COR-L47 (cell line): ENCODE measurements at places on chromosomes 4 and X.

DNA sequence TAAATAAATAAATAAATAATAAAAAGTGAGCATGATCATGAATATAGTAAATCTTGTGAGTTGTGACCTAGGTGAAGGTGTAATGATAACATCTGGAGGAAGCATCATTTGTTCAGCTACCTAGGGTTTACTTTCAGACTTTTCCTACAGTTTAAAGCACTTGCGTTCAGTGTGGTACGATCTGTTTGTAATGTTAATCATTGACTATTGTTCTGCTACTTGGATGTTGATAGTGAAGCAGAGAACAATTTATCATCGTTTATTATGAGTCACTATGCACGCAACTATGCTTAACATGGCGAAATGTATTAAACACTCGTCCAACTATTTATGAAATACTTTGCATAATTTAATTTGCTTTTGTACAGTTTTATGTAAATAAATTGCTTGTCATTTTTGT lies 426.2 kb downstream of the PCDH7 start:
- DNase-seq: no peak

DNA sequence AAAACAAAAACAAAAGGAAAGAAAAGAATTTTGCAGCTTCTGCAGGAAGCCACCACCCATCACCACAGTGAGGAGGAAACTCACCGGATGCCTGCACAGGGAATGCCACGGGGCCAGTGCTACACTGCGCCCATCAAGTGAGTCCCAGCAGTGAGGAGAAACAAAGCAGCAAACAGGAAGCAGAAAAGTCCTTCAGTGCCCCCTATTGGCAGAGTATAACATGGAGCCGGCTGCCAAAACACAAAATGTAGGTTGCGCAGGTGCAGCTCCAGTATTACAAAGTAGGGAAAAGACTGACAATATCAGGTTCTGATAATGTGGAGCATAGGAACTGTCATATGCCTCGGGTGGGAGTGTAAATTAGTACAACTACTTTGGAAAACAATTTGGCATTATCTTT lies 23.3 kb upstream of the SCML2 start:
- peak; percentile 16 for DNase-seq

- no peak for DNase-seq
Measured at GRCh38 chr4:165440415-165441158, 61.8 kb downstream of the CPE start.

- no peak for DNase-seq
Measured at GRCh38 chrX:20320461-20321159, 53.9 kb upstream of the RPS6KA3 start.

GRCh38 chr4:68249434-68249833 lies 3.9 kb upstream of the TMPRSS11B start:
- no peak for DNase-seq

GRCh38 chr4:109214622-109215301 lies 87.7 kb downstream of the COL25A1 start:
- no peak for DNase-seq

GRCh38 chr4:70996018-70996360 lies 2.5 kb downstream of the DCK start:
- DNase-seq: no peak

DNA sequence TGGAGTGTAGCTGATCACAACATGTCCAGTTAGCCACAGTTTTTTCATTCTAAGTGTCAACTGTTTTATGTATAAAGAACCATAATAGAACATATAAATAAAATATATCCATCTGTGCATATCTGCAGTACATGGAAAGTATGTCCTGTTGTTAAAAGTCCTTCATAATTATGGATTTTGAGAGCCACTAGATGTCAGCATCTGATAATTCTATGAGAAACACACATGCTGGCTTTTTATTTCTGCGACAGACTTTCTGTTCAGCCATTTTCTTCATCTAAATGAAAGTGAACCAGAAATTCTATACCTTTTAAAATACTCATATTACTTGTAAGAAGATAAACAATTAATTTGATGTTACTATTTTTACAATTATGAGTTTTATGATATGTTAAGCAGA lies 251.5 kb downstream of the GPM6A start:
- DNase-seq: peak; percentile 53

DNA sequence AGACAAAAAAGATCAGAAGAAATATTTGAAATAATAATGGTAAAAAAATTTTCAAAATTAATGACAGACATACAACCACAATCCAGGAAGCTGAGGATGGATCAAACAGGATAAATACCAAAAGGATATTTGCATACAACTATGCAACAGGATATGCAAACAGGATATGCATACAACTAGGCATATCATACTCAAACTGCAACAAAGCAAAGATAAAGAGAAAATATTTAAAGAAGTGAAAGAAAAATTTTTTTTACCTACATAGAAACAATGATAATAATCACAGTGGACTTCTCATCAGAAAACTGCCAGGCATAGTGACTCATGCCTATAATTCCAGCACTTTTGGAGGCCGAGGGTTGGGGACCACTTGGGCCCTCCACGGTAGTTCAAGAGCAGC lies 11.3 kb upstream of the DHX15 start:
- no peak for DNase-seq

GRCh38 chrX:34144246-34144645 lies 12.1 kb upstream of the FAM47A start:
- no peak for DNase-seq

- DNase-seq: no peak
Measured at GRCh38 chrX:24498181-24498580, 33.1 kb downstream of the PDK3 start.

DNA sequence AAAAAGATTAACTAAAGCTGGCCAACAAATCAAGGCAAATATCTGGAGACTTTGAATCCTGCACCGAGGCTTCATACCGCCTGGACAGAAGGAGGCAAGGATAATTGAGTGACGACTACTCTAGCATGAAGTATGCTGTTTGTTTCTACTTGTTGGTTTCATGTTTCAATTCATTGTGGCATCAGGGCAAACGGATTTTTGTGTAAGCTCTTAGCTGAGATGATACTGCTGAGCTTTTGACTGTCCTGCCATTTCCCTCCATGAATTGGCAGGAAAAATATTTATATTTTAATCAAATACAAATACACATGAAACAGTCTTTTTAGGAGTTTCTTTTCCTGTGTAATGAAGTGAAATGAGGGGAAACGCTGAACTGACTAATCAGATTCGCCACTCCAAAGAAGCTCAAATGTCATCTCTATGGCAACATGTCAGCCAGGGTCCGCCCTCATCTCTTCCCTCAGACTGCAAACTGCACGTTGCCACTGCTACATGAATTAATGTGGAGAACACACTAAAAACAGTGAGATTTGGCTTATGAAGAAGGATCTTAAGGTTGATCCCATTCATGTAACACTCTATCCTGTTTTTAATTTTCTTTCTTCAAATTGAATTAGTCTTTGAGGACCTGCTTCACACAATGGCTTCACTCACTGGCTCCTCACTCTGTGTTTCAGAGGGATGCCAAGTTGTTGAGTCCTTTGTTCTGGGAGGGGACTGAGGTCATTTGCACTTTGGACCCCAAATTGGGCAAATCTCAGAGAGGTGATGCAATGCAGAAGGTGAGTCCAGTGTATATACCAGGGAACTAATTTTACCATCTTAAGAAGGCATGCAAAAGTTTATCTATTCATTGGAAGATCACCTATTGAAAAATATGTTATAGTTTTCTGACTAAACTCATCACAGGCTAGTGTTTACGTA lies 149.6 kb upstream of the MID1 start:
- DNase-seq: peak; percentile 30

DNA sequence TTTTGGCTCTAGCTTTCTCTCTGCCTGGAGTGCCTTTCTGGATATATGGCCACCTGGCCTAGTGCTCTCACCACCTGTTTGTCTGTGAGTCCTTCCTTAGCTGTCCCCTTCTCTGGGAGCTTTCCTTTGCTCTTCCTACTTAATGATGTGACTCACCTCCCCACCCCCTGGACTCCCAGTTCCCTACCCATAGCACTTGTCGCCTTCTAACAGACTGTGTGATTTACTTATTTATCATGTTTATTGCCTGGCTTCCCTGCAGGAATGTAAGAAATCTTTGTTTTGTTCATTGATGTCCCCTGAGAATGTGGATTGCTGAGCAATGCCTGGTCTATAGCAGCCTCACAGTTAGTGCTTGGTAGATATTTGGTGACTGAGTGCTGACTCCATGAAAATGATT lies 18.9 kb downstream of the ADD1 start:
- no peak for DNase-seq

GRCh38 chr4:41429280-41429669 lies 108.7 kb upstream of the LIMCH1 start:
- no peak for DNase-seq

DNA sequence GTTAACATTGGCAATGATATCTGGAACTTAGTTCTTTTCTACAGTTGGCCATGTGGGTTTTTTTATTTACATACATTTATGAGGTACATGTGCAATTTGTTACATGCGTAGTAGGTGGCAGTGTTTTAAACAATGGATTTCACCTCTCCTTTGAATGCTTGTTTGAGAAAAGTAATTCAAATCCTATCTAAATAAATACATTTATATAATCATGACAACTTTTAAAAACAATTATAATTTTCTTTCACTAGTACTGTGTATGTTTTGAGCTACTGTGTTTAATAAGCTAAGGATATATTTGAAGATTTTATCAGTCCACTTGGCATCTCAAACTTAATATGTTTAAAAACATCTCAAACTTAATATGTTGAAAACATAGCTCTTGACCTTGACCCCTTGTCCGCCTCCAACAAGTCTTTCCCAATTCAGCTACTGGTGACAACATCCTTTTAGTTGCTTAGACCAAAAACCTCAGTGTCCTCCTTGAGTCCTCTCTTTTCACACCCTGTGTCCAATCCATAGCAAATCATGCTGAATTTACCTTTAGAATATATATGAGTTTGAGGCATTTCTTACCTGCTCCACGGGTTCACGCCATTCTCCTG lies 14.5 kb downstream of the GUCY1B1 start:
- DNase-seq: no peak

DNA sequence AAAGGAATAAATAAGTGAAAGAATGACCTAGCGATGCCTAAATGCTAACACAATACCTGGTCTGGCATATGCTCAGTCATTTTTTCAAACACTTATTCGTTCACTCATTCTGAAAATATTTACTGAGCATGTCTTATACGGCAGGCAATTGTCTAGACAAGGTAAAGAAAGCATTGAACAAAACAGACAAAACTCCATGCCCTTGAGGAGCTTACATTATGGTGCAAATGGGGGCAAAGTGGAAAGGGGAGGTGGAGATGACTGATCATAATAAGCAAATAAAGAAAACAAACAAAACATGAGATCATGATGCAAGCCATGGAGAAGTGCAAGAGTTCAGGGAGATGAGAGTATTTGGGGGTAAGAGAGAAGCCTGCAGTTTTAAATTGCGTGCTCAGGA lies 334.6 kb upstream of the PPARGC1A start:
- DNase-seq: no peak

DNA sequence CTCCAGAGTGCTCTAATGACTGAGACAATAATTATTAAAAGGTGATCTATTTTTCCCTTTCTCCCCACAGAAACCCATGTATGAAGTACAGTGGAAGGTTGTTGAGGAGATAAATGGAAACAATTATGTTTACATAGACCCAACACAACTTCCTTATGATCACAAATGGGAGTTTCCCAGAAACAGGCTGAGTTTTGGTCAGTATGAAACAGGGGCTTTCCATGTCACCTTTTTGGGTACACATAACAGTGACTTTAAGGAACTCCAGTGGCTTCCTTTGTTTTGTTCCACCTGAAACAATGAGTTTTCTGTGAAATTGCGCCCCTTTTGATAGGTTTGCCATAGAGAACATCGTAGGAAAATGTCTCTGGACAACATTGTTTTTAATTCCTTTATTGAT lies 69.6 kb downstream of the KIT start:
- no peak for DNase-seq

- no peak for DNase-seq
Measured at GRCh38 chr4:1459722-1460511, 53.7 kb upstream of the NKX1-1 start.

- DNase-seq: peak; percentile 1
Measured at GRCh38 chrX:123731987-123732669, 724 bp downstream of the THOC2 start.

DNA sequence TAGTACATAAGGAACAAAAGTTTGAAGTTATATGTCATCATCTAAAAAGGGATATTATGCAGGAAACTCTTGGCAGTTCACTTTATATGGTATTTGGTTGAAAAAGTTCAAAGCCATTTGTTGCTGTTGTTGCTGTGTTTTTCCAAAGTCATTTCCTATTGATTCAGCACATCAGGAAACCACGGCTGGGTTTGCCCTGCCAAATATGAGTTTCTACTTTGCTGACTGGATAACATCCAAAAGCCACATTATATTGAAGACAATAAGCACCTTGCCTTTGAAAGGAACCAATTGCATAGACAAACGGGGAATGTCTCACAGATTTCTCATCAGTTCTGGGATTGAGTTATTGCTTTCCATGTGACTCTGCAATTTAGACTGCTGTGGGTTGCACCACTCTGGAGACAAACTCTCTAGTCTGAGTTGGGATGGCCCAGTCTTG lies 206.1 kb downstream of the SLC39A8 start:
- no peak for DNase-seq

DNA sequence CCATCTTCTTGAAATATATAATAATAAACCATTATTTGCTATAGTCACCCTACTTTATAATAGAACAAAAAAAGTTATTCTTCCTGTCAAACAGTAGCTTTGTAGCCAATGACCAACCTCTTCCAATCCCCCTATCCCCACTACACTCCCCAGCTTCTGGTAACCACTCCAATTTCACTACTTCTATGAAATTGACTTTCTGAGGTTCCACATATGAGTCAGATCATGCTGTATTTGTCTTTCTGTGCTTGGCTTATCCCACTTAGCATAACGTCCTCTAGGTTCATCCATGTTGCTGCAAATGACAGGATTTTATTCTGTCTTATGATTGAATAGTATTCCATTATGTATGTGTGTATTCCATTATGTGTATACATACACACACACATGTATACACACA lies 809.7 kb upstream of the NDST4 start:
- DNase-seq: no peak

- no peak for DNase-seq
Measured at GRCh38 chr4:82588771-82589270, 27.0 kb upstream of the TMEM150C start.

GRCh38 chr4:89616382-89616781 lies 220.6 kb downstream of the SNCA start:
- no peak for DNase-seq

- DNase-seq: no peak
Measured at GRCh38 chrX:143580266-143580665, 55.6 kb downstream of the SLITRK4 start.

DNA sequence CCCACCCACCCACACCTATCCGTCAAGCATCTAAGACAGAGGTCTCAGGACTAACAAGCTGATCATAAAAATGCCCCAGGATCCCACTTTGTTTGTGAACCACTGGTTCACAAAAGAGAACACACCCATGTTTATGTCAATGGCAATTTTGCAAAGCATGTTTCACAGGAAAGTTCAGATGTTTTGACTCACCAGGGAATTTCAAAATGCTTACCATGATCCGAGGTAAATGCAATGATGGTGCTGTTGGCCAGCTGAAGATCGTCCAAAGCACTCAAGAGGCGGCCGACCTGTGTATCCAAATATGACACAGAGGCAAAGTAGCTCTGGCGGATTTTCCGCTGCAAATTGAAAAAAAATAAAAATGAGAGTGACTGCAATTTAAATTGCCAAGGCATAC lies 15.0 kb downstream of the IDS start:
- no peak for DNase-seq
